ENCODE measurements at places on chromosomes 2 and 18.

GRCh38 chr18:58114766-58115165, 70.7 kb downstream of the NEDD4L start:
- no peak for DNase-seq

DNA sequence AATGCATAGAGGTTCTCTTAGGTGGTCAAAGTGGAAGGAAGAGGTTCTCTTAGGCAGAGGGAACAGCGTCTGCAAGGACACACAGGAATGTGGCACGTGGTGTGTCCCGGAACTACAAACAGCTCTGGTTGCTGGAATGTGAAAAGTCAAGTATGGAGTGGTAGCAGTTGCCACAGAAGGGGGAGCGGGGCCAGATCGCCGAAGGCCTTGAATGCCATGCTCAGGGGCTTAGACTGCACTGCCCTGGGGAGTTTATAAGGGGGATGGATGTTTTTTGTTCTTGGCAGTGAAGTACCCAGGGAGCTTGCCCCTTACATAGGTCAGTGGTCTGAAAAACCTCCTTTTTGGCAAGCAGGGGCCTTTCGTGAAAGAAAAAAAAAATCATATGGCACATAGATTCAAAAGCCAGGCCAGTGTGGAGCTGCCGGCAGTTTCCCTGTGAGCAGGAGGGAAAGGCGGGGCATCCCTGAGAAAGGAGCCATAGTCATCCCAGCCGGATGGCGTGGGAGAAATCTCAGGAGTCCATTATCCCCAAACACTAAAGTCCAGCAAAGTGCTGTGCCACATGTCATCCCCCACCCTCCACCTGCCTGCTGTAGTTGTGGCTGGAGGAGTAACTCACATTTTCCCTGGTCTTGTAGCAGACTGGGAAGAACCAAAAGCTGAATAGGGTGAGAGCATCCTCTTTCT, 45.4 kb downstream of the GORASP2 start:
- DNase-seq = no peak

DNA sequence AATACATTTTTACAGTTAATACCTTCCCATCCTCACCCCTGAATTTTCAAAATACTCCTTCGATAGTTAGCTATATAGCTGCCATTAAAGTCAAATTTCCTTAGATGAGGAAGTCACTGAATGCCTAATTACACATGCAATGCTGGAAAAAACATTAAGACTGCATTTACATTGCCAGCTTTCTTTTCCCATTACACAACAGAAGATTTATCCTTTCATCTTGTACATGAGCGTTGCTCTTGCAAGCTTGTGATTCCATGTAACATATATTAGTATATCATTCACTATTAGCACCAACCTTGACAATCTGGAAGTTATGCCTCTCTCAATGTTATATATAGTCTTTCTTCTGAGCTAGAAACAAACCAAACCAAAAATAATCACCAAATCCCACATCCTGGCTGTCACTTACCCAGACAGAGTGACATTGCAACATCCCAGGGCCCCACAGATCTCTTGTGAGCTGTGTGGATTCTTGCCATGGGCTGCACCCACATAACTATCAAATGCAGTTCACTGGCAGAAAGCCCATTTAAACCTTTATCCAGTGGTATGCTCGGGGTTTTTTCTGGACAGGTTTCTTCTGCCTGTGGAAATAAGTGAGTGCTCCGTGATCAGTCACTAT, 79.2 kb upstream of the PAPOLG start:
- DNase-seq = no peak

- no peak for DNase-seq
These were observed 340.8 kb downstream of the ERBB4 start for GRCh38 chr2:212197776-212198175.

- DNase-seq = no peak
These were observed 64.0 kb upstream of the GALNT5 start for GRCh38 chr2:157193461-157193860.

DNA sequence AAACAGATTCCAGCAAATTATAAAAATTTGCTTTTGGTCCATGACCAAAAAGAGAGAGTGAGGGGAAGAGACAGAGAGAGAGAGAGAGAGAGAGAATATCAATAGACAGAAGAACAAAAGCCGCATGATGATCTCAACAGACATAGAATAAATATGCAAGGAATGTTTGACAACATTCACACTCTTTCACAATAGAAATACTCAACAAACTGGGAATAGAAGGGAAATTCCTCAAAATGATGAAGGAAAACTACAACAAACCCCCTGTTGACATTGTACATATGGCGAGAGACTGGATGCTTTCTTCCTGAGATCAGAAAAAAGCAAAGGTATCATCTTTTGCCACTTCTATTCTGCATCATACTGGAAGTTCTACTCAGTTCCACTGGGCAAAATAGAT, 309.7 kb downstream of the RAD51AP2 start:
- DNase-seq = no peak

- DNase-seq = no peak
These were observed at the start of gene EFHD1 for GRCh38 chr2:232633413-232634205. Gene EFHD1, plus strand, starts transcription at chr2:232633604. Its CDS starts 101 bp downstream, at chr2:232633705.

- no peak for DNase-seq
These were observed 263.1 kb downstream of the CDH20 start for GRCh38 chr18:61596296-61596695.

GRCh38 chr18:63192126-63192884, 127.3 kb downstream of the BCL2 start:
- DNase-seq = no peak

- DNase-seq = no peak
These were observed 12.2 kb downstream of the TM4SF20 start for GRCh38 chr2:227366769-227367426.

DNA sequence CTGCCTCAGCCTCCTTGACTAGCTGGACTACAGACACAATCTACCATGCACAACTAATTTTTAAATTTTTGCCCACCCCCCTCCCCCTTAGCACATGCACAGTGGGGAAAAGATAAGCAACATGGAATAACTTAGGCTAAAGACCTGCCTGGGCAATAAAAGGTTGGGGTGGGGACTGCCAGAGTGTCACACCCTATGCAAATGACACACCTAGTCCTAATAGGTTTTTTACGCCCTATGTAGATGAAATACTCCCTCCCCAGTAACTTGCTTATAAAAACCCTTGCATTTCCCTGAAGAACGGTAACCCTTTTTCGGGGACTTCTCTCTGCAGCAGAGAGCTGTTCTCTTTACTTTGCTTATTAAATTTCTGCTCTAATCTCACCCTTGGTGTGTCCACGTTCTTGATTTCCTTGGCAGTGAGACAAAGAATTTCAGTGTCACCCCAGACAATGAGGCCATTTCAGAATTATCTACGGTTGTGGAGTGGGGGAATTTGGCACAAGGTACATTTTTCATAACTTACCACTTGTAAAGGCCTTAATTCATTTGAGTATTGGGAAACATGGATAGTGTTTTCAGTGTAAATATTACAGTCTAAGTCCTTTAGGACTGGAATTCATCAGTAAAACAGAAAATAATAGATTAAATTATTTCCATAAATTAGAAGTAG, 109.2 kb downstream of the NOL4 start:
- DNase-seq = no peak

GRCh38 chr2:147232225-147232669, 612.6 kb upstream of the ACVR2A start:
- DNase-seq = no peak

GRCh38 chr2:236610991-236611821, 41.6 kb downstream of the ACKR3 start:
- DNase-seq = no peak

GRCh38 chr2:105757433-105757832, 12.7 kb downstream of the NCK2 start:
- no peak for DNase-seq

DNA sequence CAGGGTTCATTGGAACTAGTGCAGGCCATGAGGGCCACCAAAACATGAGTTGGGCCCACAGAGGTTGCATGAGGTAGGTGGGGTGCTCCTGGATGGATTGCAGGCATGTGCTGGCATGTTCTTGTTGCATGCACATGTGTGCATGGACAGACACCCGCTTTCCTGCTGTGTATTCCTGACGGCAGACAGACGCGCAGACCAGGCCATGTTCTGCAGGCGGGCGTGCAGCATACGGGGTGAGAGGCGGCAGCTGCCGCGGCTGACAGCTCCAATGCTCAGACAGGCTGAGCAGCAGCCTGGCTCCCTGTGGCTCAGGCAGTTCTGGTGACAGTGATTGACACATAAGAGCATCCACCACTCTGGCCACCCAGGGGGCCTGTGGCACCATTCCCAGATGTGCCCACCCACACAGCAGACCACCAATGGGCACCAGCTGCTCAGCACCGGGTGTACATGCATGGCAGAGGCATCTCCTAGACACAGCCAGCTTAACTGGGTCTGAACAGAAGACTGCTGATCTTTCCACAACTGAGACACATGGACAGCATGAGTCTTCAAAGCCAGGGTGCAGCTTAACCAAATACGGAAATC, 21.2 kb downstream of the HS1BP3 start:
- no peak for DNase-seq

DNA sequence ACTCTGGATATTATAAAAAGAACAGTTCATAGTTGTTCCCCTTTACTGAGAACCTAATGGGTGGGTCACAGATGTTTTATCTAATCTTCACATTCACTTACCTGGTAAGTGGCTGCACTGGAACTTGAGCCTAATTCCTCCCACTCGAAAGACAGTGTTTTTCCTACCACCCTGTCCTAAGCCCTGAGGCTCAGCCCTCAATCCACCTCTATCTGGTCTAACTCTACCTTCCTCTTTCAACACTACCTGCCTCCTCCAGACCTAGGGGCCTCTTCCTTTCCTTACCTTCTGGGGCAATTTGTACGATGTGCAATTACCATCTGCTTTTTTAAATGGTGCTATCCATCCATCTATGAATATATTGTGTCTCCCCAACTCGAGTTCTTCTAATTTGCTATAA, 9.7 kb upstream of the KIF3C start:
- DNase-seq = no peak

- no peak for DNase-seq
These were observed 127.5 kb upstream of the CYP1B1 start for GRCh38 chr2:38203446-38203810.

- no peak for DNase-seq
These were observed 67.2 kb upstream of the NPAS2 start for GRCh38 chr2:100752628-100753333.

DNA sequence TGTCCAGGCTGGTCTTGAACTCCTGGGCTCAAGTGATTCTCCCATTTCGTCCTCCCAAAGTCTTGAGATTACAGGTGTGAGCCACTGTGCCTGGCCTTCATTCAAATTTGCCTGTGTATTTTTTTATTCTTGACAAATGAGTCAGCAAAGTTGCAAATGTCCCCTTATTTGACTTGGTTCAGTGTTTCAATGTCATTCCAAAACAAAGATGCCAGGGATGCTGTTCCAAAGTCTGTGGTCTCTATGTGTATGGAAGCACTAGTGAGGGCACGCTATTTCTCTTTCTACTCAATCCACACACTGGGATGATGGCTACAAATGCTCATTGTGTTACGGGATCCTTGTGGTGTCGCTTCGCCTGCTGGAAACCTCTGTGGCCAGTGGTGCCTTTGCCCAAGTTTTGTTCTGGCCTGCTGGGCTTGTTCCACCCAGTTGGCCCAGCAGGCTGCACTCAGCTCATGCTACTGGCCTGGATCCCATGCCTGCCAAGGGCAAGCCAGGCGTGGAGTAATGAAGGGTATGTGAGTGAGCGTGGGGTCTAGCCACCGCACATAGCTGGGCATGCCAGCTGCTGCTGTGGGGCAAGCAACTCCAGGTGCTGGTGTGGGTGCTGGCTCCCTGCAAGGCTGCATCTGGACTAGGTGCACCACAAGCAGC, 35.6 kb downstream of the FBXO48 start:
- DNase-seq = no peak

DNA sequence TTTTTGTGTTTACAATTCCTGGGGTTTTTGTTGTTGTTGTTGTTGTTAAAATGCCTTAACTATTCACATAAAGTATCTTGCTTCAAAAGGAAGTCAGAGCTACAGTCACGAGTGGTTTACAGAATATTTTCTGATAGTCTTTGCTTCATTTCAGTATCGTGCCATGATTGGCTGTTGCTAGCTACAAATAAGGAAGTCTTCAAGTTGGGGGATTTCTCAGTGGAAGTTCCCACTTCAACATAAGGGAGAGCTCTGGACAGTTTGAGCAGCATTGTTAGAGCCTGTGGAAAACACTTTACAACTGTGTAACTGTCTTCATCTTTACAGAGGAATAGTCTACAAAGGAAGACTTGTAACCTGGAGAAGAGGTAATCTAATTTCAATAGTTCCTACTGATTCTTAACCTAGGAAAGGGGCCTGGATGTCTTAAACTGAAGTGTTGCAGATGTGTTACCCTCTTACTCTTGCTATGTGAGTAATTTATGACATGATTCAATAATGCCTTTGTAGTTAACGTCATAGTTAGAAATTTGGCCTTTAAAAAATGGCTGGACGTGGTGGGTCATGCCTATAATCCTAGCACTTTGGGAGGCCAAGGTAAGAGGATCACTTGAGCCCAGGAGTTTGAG, 23.4 kb upstream of the TANK start:
- peak; percentile 83 for DNase-seq

- no peak for DNase-seq
These were observed 73.2 kb upstream of the SMAD2 start for GRCh38 chr18:48003426-48004349.

GRCh38 chr2:45169339-45170190, 160.3 kb upstream of the SIX2 start:
- DNase-seq = no peak

DNA sequence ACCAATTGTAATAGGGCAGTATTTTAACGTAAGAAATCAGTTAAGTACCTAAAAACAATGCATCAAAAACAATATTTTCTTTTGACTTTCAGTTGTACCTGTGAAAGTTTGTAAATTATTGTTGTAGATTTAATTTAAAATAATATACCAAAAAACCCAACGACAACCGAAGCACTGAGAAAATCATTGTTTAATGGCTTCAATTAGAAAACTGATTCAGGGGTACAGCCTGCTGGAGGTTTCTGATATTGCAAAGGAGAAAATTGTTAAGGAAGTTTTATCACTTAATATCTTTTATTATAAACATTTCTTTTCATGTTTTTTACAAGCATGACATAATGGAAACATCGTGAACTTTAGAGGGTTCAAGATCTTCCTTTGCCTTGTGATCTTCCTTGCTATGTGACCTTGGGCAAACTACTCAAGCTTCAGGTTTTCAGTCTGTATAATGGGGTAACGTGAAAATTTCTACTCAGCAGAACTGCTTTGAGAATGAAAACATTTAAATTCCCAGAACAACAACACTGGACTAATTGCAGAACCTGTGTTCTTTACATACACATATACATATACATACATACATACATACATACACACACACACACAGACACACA, 76.3 kb upstream of the GLS start:
- no peak for DNase-seq

All from GM12864 (cell line).